ENCODE measurements at places on chromosomes 4 and X.

- no peak for DNase-seq
Observed at GRCh38 chr4:40165916-40166315, 30.9 kb upstream of the RHOH start.

- no peak for DNase-seq
Observed at GRCh38 chr4:6892190-6892908, 17.3 kb upstream of the TBC1D14 start.

DNA sequence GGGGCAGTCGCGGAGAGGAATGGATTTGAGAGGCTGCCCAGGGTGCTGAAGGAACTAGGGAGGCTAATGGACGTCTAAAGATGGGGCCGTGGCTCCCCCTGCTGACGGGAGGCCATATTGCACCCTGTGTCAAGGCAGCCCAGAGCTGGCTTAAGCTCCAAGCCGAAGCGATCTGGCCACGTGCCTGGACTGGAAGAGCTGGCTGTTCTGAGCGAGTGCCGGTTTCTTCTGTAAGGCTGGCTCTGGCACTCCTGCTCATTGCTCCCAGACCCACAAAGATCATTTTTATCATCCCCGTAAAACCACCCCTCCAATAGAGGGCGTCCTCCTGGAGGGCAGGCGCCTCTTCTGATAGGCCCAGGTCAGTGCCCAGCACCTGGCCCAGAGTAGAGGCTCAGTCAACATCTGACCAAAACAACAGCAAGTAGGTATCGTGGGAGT, 5.6 kb downstream of the PNCK start:
- no peak for DNase-seq

DNA sequence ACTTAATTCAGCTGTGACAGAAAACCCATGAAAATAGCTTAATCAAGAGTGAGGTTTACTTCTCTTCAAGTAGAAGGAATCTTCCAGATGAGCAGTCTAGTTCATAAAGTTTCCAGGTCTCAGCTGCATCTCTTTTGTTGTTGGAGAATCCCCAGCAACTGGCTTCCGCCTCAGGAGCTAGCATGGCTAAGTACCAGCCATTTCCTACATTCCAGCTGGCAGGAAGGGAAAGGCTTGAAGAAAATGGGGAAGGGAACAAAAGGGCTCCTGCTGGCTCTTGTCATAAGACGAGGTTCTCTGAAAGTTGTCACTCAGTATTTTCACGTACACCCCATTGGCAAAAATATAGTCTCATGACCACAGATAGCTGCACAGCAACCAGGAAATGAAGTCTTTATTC, 27.3 kb upstream of the TRIM2 start:
- no peak for DNase-seq

DNA sequence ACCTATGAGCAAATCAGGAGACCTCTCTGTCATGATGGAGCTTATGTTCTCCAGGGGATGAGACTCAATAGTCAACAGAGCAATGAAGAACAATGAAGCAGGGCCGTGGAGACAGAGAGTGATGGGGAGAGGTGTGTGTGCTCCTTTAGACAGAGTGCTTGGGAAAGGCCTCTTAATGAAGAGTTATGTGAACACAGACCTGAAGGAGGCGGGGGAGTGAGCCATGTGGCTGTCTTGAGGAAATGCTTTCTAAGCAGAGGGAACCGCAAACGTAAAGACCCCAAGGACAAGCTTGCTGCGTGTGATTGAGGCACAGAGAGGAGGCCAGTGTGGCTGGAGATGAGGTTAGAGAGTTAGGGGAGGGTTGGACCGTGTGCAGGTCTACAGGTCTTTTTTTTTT, 53.1 kb downstream of the CHRNA9 start:
- no peak for DNase-seq
